ENCODE measurements at places on chromosomes 6 and 20.

DNA sequence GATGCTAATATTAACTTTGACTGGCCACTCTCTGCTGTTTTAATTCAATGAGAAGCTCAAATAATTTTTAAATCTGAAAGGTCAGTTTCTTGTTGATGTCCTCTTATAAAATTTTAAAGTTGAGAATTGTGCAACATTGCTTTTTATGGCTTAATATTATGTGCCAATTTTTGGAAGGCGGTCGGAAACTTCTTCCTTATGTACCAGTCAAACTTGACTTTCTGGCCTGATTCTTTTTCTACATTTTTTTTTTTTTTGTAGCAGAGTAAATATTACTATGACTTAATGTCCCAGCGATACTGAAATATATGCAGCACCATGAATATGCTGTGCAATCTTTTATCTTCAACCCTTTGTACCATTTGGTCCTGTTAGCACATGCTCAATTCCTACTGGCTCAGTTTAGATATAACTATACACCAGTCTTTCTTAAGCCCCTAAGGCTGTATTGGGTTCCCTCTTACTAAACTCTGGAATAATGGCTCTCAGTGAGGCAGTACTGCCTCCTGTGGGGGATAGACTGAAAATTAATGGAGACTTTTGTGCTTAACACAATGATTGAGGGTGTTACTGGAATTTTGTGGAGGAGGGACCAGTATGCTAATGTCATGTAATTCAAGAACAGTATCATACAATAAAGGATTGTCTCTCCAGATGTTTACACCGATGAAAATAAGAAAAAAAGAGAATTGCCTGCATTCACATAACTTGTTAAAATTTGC lies 156.4 kb upstream of the SYNCRIP start:
- no peak for DNase-seq

DNA sequence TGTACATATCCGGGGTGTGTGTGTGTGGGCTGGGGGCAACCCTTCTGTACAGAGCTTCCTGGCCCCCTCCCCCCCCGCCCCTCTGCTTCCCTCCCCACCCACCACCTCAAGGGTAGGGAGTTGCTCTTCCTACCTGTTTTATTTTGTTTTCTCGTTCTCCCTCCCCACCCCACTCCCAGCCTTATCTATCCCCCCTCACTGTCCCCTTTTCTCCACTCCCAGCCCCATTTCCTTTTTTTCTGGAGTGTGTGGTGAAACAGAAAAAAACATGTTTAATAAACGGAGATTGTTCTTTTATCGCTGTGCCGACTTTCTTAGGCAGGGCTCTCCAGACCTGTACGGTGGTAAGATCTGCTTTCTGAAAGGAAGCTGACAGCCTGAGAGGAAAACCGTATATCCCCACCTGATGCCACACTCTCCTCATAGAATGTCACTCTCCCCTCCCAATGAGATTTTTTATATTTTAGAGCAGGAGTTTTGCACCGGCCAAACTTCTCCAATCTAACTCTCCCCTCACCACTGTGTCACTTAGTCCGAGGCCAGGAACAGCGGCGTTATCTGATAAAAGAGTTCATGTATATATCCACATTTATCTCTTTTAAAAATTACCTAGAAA lies 875 bp upstream of the ZBTB9 start:
- DNase-seq = no peak

- DNase-seq = peak; percentile 70
Measured at GRCh38 chr6:16762550-16763477, 1.6 kb upstream of the ATXN1 start.

GRCh38 chr6:118344014-118344670 lies 204.0 kb upstream of the PLN start:
- no peak for DNase-seq

DNA sequence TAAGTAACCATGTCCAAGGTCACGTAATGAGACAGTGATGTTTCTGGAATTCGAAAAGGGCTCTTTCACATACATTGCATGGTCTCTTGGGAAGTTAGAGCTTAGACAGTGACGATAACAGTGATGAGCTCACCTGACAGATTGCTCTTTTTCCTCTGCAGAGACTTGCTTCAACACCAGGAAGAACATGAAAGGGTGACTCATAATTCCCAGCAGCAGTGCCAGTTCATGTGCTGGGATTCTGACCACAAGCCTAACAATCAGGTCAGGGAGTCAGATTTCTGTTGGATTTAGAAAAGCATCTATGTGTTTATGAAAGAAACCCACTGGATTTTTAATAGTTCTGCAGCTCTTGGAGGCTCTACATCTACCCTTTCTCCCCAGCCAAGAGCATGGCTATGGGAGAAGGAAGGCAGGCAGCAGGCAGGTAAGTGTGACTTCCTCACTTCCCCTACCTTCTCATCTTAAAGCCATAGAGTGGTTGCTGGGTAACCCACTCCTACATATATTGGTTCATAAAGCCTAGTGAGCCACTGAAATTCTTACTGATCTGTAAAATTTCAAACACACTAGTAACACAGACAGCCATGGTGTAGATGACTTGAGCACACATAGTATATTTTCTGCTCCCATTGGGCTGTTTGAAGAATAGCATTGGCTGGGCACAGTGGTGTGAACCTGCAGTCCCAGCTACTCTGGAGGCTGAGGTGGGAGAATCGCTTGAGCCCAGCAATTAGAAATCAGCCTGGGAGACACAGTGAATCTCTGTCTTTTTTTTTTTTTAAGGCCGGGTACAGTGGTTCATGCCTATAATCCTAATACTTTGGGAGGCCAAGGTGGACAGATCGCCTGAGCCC lies 44.4 kb upstream of the LOC128125822 start:
- no peak for DNase-seq

All from T-helper 22 cell (primary cell).